ENCODE measurements at places on chromosomes 5 and 9.

GRCh38 chr5:56506211-56506965 lies 273.3 kb upstream of the ANKRD55 start:
- DNase-seq: no peak

DNA sequence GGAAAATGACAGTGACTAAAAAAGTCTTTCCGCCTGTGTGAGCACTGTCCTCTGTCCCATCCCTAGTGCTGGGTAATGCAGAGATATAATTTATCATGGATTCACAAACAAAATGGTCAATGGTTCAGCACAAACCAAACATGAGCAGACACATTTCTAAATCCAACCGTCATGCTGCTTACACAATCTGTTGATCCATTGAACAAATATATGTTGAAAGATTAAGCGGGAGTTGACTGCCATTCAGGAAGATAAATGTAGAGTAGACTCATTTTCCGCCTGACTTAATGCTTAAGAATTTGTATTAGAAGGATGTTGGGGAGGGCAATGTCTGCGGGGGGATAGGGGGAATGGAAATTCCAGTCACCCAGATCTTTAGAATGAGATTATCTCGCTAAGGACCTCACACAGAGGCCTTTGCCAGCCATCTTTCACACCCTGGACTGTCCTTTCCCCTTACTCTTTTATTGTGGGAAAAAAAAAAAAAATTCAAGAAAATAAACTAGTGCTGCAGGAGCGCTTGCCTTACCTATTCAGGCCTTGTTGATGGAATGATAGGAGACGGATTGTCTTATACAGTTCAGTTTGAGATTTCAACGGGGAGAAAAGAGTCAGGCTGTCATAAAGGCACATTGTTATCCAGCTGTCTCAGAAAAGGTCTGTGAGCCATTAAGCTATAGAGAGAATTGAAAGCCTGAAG lies 153.7 kb downstream of the TLE1 start:
- DNase-seq: no peak

DNA sequence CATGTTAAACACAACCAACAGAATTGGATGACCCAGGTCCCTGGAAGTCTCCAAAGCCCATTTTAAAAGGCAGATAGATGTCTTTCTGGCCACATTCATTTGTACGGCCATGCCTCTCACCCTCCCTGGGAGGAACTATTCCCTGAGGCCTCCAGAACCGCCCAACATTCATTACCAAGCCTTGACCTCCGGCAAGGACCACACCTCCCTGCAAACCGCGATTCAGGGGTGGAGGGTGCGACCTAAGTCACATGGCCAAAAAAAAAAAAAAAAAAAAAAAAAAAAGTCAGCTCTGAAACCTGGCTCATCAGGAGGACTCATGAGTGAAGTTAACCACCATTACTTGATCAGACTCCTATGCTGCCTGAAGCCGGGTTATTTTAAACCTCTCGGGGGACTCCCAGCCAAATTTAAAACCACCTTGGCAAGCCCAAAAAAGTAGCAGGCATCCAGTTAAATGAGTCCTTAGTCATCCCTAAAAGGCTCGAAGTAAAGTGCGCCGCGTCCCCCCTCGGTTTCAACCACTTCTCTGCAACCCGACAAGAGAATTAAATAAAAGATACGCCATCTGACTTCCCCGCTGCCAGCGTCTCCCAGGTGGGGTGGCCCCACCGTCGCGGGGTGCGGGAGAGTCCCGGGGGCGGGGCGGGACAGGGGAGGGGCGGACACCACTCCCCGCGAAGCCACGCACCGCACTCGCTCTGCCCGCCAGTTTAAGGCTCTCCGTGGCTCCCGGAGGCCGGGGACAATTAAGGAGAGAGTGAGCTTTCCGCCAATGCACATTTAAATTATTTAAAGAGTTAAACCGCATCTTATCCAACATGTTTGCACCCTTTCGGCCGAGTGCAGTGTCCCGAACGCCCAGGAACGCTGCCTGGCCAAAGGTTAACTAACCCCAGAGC lies 2.3 kb downstream of the KLF9 start:
- DNase-seq: peak; percentile 91

GRCh38 chr5:10091701-10092100 lies 158.0 kb downstream of the ATPSCKMT start:
- no peak for DNase-seq

DNA sequence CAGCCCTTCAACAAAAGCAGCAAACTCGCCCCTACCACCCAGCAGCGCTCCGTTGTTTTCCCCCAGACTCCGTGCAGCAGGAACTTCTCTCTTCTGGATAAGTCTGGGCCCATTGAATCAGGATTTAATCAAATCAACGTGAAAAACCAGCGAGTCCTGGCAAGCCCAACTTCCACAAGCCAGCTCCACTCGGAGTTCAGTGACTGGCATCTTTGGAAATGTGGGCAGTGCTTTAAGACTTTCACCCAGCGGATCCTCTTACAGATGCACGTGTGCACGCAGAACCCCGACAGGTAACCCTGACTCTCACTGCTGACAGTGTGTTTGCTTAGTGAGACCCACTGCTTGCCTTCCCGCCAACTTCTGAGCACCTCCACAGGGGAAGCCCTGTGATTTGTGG lies 81.8 kb downstream of the PRDM6 start:
- DNase-seq: no peak

- DNase-seq: peak; percentile 49
Observed at GRCh38 chr5:131589510-131590348, 45.3 kb downstream of the RAPGEF6 start.

GRCh38 chr9:89376741-89377351 lies 58.5 kb downstream of the SECISBP2 start:
- no peak for DNase-seq

- no peak for DNase-seq
Observed at GRCh38 chr9:84758817-84759216, 89.3 kb downstream of the NTRK2 start.

DNA sequence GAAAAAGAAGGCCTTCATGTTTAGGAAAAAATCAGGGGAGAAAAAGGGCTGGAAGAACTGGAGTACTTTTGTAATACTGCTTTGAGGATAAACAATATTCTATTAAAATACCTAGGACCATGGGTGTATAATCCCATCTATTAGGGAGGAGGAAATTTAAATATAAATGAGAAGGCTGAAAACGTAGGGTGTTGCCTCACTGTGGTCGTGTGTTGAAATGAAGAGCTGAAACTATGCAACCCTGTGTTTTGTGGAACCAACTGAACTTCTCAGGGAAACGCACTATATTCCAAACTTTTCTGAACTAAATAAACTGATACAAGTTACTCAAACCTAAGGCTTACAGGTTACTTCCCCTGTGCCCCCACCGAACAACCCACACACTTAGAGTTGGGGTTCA lies 4.5 kb upstream of the CNTLN start:
- DNase-seq: no peak

DNA sequence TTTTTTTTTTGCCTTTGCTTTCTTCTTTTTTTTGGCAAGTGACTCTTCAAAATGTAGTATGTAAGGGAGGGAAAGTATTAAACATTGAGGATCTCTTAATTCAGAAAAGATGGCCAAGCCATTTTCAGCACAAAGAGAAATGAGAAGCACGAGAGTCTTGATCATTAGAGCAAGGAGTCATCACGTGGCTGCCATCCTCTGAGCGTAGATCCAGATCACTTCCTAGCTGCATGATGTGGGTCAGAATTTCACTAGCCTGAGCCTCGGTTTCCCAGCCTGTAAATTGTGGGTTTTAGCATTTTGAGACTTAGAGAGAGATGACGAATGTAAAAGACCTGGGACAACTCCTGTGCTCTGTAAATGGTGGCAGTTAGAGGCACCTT lies 312.9 kb downstream of the ARHGEF28 start:
- DNase-seq: no peak

- DNase-seq: no peak
Observed at GRCh38 chr9:20084125-20084524, 295.3 kb upstream of the SLC24A2 start.

- DNase-seq: no peak
Observed at GRCh38 chr9:95669253-95669652, 152.5 kb upstream of the PTCH1 start.

DNA sequence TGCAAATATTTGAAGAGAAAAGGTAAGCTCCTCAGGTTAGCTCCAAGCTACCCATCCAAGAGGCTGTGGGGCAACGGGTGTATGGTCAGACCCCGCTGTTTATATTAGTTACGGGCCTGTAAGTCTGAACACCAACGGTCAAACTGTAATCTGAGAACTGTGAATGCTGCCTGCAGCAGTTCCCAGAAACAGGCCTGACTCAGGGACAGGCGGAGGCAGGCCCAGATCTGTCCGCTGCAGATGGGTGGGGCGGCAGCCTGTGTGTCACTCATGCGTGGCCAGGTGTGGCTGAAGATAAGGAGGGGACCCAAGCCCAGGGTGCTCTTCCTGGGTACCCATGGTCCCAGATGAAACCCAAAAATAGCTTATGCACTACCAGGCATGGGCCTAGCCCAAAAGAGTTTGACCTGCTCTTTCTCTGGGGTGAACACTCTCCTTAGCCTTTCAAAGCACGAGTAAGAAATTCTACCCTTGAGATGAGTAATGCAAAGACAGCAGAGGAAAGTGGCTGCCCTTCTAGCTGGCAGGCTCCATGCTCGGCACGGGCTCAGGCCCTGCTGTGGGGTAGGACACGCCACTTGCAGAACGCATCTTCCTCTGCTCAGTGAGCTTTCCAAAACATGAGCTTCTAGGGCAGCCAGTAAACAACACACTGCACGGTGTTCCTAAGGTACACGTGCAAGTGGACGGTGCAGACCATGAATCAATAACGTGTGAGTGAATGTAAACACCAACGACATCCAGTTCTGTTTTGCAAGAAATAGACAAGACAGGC lies 9.1 kb downstream of the UBAC1 start:
- DNase-seq: no peak

- peak; percentile 17 for DNase-seq
Observed at GRCh38 chr9:126499005-126499910, 114.5 kb upstream of the LMX1B start.

DNA sequence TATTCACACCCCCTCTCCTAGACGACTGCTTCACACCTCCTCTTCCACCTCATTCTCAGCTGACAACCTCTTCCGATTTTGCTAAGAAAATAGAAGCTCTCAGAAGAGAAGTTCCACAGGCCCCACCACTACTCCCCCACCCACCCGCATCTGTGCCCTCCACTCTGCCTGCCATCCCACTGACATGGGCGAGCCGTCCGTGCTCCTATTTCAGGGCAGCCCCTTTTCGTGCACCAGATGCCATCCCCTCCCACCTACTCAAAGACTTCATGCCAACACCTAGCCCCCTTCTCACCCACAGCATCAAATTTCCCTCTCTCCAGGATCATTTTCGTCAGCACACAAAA lies 34.6 kb upstream of the JADE2 start:
- DNase-seq: no peak

DNA sequence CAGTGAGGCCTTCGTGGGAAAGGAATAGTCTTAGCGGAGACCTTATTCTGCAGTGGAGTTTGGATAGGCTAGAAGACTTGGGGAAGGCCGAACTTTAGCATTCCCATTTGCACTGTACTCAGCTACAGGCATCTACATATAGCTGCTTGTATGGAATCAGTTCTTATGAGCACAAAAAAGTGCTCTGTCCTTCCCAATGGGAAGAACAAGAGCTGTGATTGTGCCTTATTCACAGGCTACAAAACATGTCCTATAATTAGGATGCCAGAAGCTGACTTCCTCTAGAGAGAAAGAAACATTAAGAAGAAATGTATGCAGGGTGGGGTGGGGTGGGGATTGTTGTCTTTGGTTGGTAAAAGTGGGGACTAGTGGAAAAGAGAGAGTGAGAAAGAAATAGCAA lies 154.7 kb downstream of the ATP10B start:
- DNase-seq: peak; percentile 25

DNA sequence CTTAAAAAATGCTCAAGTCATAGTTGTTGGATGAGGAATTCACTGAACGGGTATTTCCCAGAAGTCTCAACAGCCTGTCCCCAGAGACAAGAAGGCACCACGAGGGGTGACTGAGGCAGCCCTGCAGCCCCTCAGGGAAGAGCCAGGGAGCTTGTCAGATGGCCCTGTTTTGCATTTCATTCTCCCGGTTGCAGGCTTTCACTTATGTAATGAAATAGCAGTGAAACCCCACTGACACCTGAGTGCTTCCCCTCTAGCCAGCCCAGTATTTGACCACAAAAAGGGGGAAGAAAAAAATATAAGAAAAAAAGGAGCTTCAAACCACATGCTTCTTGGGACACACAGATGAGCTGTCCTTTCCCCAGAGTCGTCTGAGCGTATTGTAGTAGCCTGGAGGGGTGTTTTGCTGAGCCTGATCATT lies 75.3 kb upstream of the IL12B start:
- no peak for DNase-seq

- DNase-seq: no peak
Observed at GRCh38 chr5:176562189-176562588, 13.0 kb downstream of the CDHR2 start.

DNA sequence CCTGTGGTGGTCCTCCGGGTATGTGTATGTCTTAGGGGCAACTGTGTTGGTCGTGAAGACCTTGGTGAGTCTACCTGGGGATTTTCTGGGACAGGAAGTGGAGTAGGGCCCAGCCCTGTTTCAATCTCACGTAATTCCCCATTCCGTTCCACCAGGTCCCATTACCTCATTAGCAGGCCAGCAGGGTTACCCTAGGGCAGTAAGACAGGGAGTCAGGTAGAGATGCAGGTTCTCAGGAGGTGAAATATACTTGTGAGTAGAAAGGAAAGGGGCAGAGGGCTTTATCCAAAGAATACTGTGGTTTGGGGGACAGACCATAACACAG lies 56.5 kb downstream of the MACROH2A1 start:
- DNase-seq: no peak

DNA sequence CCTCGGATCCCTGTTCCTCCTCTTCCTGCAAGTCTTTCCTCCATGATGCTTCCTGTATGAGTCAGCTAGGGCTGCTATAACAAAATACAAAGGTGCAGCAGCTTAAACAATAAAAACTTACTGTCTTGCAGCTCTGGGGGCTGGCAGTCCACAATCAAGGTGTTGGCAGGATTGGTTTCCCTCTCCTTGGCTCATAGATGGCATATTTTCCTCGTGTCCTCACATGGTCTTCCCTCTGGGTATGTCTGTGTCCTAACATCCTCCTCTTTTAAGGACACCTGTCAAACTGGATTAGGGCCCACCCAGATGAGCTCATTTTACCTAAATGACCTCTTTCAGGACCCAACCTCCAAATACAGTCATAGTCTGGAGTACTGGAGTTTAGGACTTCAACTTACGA lies 117.5 kb downstream of the MED10 start:
- no peak for DNase-seq

DNA sequence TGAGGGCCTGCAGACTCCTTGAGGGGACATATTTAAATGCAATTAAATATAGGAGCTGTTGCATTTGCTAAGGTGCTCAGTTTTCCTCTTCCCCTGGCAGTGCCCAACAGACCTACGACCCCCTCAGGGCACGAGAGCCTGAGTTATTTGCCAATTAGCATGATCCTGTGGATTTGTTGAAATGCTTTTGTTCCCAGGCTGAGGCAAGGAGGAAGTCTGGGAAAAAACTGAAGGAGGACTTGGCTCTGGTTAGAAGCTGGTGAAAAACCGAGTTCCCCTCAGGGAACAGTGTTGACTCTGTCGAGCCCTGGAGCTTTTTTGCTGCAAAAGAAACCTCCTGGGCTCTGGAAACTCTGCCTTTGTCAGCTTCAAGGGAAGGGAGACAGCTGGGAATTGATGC lies 103.6 kb upstream of the SHB start:
- DNase-seq: peak; percentile 60

- DNase-seq: no peak
Observed at GRCh38 chr5:143213851-143214363, 189.6 kb downstream of the NR3C1 start.

GRCh38 chr9:114371973-114372917 lies 15.5 kb downstream of the AKNA start:
- DNase-seq: peak; percentile 87

Measured in RPMI7951 (cell line).